Activated CD4-positive, alpha-beta T cell treated with anti-CD3 and anti-CD28 coated beads, Interleukin-2, Interleukin-6, amounts not matched to agents 100 ng/mL and 50 ng/mL, durations not matched to agents 16 hours and 8 hours (primary cell): ENCODE measurements at places on chromosomes 1 and 21.

GRCh38 chr21:21101911-21102310 is 103.7 kb downstream of the NCAM2 start:
- no peak for DNase-seq

GRCh38 chr21:41402231-41402630 is 23.8 kb upstream of the MX1 start:
- no peak for DNase-seq

- DNase-seq: no peak
These were observed 12.7 kb upstream of the DYNLT5 start for GRCh38 chr1:66739401-66740157.

GRCh38 chr1:24905355-24905978 is 24.6 kb downstream of the RUNX3 start:
- no peak for DNase-seq
